ENCODE measurements at places on chromosomes 5 and 9.

GRCh38 chr5:60287174-60287771 lies 393.7 kb upstream of the PDE4D start:
- ATAC-seq: peak; percentile 67

GRCh38 chr5:158877124-158877581 lies 222.6 kb downstream of the EBF1 start:
- no peak for ATAC-seq

GRCh38 chr9:36007316-36007708 lies 29.4 kb upstream of the RECK start:
- ATAC-seq: peak; percentile 77

GRCh38 chr5:150293091-150293941 lies 3.7 kb upstream of the CAMK2A start:
- ATAC-seq: no peak

DNA sequence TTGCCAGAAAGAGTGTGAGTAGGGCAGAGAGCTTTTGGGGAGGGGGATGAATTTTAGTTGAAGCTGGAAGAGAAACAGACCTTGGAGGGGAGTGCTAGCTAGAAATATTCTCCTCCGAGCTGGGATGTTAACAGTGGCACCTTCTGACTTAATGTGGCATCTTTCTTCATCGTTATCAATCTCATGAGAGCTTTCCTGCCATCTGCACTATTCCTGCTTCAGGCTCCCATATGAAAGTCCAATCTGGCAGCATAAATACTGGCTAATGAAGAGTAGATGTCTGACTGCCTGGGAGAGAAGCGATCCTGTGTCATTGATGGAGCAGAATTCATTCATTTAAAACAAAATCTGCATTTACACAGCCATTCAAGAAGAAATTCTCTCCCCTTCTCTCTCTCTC lies 284.5 kb downstream of the TMEM38B start:
- no peak for ATAC-seq

GRCh38 chr5:138900281-138900965 lies 25.3 kb upstream of the LRRTM2 start:
- ATAC-seq: no peak

DNA sequence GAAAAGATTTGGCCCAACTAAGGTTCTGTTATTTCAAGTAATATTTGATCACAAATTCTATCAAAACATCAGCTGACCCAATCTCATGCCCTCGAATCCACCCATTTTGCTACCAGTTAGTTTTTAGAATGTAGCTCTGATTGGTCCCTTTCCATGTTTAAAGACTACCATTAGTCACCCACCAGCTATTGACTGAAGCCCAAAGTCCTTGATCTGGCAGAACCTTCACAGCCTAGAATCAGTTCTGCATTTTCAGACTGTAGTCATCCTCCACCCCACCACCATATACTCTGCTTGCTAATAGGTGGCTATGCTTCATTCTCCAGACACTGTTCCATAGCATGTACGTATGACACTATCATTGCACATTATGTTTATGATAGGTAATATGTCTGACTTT lies 182.2 kb upstream of the TARS1 start:
- ATAC-seq: no peak

GRCh38 chr5:39566891-39567290 lies 142.1 kb upstream of the DAB2 start:
- ATAC-seq: no peak

GRCh38 chr5:68268852-68269130 lies 53.2 kb downstream of the PIK3R1 start:
- ATAC-seq: no peak

DNA sequence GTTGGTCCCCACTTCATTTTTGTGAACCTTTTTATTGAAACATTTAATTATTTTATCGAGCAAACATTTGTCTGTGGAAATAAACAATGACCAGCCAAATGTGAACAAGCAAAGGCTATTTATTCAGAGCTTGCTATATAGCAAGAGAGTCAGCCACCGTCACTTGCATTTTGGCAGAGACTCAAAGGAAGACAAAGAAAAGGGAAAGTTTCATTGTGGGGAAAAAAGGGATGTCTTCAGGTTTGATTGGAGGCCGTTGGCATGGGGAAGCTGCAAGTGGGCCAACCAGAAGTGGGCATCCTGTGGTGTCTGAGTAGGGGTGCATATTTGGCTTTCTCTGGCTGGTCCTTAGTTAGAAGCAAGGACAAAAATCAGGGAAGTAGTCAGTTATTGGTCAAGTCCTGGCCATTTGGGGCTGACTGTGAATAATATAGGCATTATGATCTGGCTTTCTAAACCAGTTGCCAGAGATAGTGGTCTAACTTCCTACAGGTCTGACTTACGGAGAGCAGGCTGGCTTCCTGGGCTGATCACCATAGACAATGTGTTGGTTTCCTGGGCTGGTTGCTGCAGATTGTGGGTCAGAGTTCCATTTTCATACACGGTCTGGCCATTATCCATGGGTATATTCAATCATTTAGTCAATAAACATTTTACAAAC lies 16.6 kb downstream of the ENC1 start:
- ATAC-seq: no peak

DNA sequence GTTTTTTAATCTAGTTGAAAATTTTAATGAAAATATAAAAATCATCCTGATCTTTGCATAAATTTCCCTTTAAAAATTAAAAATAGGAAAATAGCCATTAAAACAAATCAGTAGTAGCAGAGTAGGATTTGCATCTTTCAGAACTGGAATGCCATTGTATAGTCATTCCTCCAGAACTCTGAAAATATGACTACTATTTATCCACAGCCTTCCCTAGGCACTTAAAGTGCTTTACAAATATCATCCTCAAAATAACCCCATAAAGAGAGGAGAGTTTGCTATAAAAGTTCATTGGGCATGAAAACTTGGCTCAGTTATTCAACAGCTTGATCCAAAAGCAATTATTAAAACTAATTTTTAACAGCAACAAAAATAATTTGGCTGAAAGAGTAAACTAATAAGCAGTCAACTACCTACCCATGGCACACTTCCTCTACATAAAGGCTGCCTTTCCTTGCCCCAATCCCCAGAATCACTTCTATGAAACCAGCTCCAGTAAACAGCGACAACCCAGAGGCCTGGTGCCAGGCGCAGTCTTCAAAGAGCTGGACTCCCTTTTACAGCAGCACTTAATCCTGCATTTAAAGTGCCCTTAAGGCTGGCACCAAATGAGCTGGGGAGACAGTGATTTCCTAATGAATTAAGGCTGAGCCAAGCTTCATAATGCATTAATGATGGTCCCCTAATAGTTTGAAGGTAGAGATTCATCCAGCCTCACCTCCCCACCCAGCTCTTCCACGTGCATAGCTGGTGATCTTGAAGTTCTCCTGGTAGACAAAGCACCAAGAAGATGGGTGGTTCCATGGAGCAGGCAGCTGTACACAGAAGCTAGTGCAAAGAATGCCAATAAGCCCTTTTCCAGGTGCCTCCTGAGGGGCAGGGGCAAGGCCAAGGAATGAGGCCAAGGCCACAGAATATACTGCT lies 36.1 kb downstream of the LHFPL2 start:
- no peak for ATAC-seq
